ENCODE measurements at places on chromosomes 3 and 15.

- DNase-seq, result no peak
These were observed 873 bp downstream of the CAPN7 start for GRCh38 chr3:15206662-15207576.

GRCh38 chr15:92053753-92054316, 200.3 kb downstream of the SLCO3A1 start:
- no peak for DNase-seq

DNA sequence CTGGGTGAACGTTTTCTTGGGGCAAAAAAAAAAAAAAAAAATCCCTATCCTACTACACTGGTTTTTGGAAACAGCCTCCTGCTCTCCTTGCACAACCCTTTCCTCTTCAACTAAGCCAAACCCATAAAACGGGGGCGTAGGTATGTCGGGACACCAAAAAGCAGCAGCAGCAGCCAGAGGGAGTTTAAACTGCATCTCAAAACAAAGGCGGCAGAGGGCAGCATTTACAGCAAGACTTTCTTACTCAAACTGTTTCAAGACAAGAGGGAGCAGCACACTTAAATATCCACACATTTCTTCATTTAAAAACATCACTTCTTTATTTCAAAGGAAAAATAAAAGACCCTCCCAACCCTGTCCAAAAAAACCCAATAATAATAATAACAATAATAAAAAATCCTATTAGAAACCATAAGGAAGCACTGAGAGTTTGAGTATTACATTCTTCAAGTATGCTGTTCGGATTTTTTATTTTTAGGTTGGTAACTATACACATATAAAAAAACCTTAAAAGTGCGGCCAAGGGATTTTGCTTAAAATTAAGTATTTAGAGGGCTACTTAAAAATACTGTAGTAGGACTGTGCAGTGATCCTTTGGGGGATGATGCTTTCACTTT, 43.9 kb upstream of the PLXND1 start:
- DNase-seq, result peak; percentile 13

- no peak for DNase-seq
These were observed 234.2 kb downstream of the NFKBIZ start for GRCh38 chr3:102083473-102083872.

- DNase-seq, result no peak
These were observed 73.9 kb downstream of the TBC1D2B start for GRCh38 chr15:78003539-78004008.

DNA sequence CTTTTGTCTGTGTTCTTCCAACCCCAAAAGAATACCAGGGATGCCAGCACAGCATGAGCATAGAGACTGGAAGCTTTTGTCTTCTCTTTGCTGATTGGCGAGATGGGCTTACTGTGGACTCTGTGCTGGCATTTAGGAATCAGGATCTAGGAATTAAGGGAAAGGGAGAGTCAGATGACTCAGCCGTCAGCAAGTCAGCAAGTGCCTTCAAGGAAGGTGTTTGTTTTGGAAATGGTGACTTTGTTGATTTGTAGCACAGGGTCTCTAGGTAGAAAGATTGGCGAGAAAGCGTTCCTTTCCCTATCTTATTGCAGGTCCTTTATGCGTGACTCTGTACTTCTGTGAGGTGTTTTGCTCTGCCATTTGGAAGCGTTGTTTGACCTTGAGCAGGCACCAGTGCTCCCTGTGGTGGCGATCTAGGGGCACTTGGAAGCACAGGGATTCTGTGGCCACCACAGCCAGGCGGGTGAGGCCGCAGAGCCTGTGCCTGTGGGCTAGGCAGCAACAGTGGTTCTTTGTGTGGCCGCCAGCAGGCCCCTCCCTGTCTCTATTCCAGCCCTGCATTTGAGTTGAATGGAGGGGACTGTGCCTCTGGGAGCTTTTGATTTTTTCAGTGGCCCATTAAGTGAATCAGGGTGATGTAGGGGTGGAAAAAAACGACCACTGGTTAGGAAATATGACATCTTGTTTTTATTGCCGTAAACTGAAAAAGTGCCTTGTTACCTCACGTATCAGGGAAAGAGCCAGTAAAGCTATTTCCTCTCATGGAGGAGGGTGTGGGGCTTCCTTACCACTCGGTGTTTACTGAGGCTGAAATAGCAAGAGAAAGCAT, 19.0 kb downstream of the FAN1 start:
- DNase-seq, result no peak

GRCh38 chr15:89142423-89142822, 54.2 kb downstream of the ABHD2 start:
- DNase-seq, result no peak

DNA sequence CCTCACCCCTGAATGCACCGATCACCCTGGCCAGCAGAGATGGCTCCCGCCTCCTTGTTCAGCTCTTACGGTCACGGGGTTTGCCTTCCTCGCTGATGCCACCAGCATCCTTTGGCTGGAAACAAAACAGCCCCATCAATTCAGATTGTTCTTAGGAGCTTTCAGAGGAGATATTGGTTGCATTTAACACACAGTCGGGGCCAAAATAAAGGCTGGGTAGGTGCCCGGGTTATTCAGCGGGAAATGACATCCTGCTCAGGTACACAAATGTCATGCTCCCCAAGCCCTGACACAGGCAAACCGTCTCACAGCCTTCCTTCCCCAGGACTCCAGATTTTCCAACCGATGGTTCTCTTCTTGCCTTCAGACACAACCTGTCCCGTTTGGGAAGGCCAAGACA, 62.4 kb upstream of the MEF2A start:
- no peak for DNase-seq

GRCh38 chr3:50293079-50293801, 1.0 kb upstream of the IFRD2 start:
- no peak for DNase-seq

- DNase-seq, result no peak
These were observed 87.2 kb downstream of the MB21D2 start for GRCh38 chr3:192830291-192831110.

- DNase-seq, result no peak
These were observed 107.6 kb downstream of the LRRK1 start for GRCh38 chr15:101026656-101027272.
